ENCODE measurements at places on chromosomes 11 and 22. TPM values are rescaled to one million over a fixed set of nuclear protein-coding genes. Genes with fewer than 3 reads are reported as not detected.
A peak's percentile ranks its signal among the peaks of the same experiment; 100 is the strongest.

DNA sequence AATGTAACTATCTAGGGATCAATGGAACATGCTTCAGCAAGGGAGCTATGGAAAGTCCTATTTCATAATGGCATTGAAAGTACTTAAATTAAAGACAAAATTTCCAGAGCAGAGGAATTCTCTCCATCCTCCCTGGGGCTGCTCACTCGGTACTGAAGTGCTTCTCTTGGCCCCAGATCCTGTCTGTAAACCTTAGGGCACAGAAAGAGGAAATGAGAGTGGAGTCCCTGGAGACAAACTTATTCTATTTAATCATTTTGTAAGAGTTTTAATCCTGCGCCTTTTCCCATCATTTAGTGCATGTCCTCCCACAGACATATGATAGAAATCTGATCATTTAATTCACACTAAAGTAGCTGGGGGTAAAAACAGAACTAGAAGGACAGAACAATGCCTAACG lies 20.9 kb upstream of the PAMR1 start:
- no peak for DNase-seq

- no peak for DNase-seq
Observed at GRCh38 chr11:124753205-124753604, 1.1 kb upstream of the VSIG2 start.

- DNase-seq, result no peak
Observed at GRCh38 chr11:134503596-134503995, 91.6 kb upstream of the B3GAT1 start.

DNA sequence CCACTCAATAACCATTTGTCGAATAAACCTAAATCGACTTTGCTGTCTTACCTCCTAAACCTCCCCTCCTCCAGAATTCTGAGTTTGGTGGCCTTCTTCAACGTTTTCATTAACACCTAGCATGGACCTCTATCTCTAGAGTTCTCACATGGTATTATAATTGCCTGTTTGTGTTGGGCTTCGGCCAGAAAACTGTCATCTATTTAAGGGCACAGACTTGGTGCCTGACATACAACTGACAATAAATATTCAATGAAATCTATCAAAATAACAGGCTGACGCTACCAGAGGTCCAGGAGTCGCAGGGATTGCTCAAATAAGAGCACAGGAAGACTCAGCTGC lies 687 bp downstream of the ALKBH8 start:
- no peak for DNase-seq

GRCh38 chr22:49632199-49633009 lies 195.3 kb downstream of the BRD1 start:
- peak; percentile 76 for DNase-seq

Gene GNG3
- not detected for polyA plus RNA-seq

Gene OR51B5
- 0.07 TPM for polyA plus RNA-seq

Gene GPHA2
- polyA plus RNA-seq, result not detected

GRCh38 chr11:110712659-110713448 lies 617 bp upstream of the ARHGAP20 start:
- DNase-seq, result peak; percentile 77

DNA sequence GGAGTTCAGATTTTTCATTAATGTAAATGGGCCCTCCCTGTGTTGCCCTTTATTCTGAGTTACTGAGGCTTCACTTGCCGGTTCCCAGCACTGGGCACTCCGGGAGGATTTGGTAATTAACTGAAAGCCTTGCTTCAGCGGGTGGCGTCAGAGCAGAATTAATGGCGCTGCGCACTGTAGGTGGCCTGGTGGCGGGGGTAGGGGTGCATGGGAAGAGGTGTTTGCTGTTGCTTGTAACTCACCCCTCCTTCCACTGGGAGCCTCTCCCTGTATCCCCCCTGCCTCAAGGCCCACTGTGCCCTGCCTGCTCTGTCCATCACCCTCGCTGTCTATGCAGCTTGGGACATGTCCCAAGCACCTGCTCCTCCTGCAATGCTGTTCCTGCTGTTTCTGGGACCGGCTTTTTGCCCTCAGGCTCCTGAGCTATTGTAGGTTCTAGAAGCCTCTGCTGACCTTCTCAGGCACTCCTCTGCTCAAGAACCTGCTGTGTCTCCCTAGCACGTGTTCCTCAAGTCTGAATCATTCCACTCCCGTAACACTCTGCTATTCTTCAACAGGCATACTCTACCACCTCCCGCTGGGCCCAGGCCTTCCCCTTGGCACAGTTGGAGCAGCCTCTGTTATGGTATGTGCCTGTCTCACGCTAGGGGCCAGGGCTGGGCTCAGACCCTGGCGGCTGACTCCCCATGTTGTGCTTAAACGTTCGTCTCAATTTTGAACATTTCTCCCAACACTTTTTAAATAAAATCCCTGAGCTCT lies 24.4 kb downstream of the ARHGAP8 start:
- no peak for DNase-seq

DNA sequence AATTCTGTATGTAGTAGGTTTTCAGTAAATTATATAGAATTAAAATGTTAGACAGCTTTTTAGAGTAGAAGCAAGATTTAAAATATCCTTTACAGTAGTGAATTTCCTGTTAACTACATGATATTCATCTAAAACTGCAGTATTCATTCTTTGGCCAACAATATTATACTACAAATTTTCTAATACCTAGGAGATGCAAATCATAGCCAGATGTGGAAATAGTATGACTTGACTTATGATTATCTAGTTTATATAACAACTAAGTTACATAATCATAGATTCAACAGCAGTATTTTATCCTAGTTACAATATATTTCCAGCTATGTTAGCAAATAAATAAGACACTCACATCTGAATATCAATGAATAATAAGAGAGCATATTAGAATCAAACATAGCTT lies 163.2 kb downstream of the MSANTD4 start:
- no peak for DNase-seq

DNA sequence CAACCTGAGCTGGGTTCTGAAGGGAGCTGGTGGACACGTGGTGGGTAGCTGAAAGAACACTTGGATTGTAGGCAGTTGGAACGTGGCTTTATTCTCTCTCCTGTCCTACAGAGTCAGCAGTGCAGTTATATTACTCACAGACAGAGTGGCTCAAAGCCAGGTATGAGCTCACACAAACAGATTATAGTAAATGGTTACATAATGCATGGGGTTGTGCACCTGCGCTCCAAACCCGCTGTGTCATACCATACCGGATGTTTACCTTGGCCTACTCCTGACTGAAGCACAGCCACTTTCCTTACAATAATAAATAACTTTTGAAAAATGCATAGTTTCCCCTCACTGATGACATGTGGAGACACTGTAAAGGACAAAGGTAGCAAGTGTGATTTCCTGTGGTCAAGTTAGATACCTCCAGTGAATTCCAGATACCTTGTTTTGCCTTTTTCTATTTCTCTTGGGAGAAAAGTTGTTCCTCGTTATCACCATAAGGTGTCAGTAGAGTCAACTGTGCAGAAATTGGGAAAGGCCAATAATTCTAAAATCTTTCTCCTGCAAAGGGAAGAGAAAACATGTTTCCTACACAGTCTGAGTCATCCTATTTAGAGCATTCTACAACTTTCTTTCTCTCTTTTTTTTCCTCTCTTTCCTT lies 13.5 kb downstream of the MS4A6A start:
- peak; percentile 100 for DNase-seq

DNA sequence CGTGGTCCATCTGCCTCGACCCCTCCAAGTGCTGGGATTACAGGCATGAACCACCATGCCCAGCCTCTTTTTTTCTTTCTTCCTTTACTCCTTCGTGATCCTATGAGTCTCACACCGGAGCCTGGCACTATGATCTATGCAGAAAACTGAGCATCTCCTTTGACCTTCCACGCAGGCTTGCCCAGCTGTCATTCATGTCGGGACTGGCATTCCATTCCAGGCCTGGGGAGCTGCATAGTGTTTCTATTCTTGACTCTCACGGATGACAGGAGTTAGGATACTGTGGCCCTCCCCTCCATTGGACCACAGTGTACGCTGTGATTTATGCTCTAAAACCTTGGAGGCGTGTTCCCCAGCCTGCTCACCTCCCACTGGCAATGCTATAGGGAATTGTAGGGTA lies 611.8 kb downstream of the BRD1 start:
- DNase-seq, result no peak

- no peak for DNase-seq
Observed at GRCh38 chr11:114353443-114353842, 46.9 kb downstream of the C11orf71 start.

- DNase-seq, result peak; percentile 61
Observed at GRCh38 chr22:30286813-30287647, 2.3 kb downstream of the CASTOR1 start.

- peak; percentile 65 for DNase-seq
Observed at GRCh38 chr11:100632941-100633452, 54.1 kb upstream of the ARHGAP42 start.

Gene OVOL1
- not detected for polyA plus RNA-seq

DNA sequence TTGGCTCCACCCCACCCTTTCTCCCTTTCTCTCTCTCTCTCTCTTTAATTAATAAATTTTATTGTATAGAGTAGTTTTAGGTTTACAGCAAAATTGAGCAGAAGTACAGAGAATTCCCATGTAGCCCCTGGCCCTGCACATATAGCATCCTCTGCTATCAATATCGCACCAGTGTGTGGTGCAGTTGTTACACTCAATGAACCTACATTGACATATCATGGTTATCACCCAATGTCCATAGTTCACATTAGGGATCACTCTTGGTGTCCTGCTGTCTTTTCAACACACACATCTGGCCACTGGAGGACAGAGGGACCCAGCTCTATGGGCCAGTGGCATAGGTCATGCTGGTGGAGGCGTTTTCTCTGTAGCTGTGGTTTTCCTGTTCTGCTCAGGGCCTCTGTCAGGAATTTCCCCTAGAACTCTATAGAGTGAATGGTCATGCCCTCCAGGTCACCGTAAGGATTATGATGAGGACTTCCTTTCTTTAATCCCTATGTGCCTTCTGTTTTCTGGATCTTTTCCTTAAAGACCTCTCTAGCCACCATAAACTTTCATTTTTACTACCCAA lies 98.2 kb upstream of the NAV2 start:
- peak; percentile 32 for DNase-seq

All from endothelial cell of umbilical vein (primary cell).